ENCODE measurements at places on chromosomes 1 and 21. TPM values are rescaled to one million over a fixed set of nuclear protein-coding genes. Genes with fewer than 3 reads are reported as not detected.

DNA sequence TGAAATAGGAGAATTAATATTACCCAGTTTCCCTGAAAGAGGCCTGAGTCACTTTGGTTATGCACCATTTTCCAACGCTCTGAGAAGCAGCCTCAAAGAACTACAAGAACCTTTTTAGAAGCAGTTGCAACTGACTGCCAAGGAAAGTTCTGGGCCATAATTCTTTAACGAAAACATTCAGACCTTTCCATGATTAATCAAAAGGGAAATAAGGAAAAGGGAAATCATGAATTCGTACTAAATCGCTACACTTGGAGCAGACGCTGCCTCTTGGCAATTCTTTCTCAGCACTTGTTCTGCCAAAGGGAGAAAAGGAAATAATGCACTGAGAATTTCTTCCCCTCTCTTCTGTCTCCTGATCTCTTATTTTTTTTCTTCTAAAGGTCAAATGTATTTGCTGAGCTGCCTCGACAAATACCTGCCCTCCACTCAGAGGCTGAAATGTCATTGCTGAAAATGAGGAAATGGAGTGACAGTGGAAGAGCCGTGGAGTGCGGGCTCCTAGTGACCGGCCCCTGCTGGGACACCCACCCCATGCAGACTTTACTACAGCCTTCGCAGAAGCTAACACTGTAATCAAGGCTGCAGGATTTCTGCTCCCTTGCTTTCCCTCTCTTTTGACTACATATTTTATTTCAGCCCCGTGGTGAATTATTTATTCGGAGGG, 67.9 kb upstream of the GALNT2 start:
- no peaks in the 10 kb centered on the region for H3K27me3 ChIP-seq
- DNase-seq = no peak
- no peak overlapping the region for H3K27ac ChIP-seq
- H3K4me3 ChIP-seq = no peak overlapping the region

DNA sequence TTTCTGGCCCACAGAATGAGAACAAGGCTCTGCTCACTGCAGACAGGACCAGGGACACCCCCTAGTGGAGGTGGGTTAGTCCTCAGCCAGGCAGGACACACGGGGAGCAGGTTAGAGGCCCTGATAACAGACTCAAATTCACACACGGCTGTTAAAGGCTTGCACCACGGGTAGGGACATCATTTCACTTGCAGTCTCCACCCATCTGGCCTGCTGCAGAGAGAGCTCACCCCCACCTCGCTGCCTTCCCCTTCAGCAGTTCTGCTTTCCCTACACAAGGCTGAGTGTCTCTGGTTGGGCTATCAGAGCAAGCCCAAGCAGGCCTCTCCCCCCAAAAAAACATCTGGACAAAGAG, 20.6 kb downstream of the MEF2D start:
- peaks cover 85% of the 10 kb centered on the region for H3K36me3 ChIP-seq
- no peaks in the 10 kb centered on the region for H3K27me3 ChIP-seq
- H3K4me1 ChIP-seq = peaks cover 99% of the 10 kb centered on the region

GRCh38 chr1:33338440-33339211, 17.7 kb upstream of the A3GALT2 start:
- peaks cover 100% of the 10 kb centered on the region for H3K4me1 ChIP-seq
- peaks cover 5% of the 10 kb centered on the region for H3K36me3 ChIP-seq
- H3K27ac ChIP-seq = peak overlapping the region; percentile 98

RNF223 gene
- polyA plus RNA-seq = not detected

- H3K4me3 ChIP-seq = no peak overlapping the region
- no peak for DNase-seq
- H3K27ac ChIP-seq = no peak overlapping the region
- no peaks in the 10 kb centered on the region for H3K36me3 ChIP-seq
- no peaks in the 10 kb centered on the region for H3K4me1 ChIP-seq
Observed at GRCh38 chr1:5522531-5523145, 469.6 kb downstream of the NPHP4 start.

Measured in psoas muscle (tissue), 8 donors.